ENCODE measurements at places on chromosomes 2 and 18. TPM values are rescaled to one million over a fixed set of nuclear protein-coding genes. Genes with fewer than 3 reads are reported as not detected.

GRCh38 chr18:13051950-13052349, 60.8 kb downstream of the CEP192 start:
- peak; percentile 61 for DNase-seq

DNA sequence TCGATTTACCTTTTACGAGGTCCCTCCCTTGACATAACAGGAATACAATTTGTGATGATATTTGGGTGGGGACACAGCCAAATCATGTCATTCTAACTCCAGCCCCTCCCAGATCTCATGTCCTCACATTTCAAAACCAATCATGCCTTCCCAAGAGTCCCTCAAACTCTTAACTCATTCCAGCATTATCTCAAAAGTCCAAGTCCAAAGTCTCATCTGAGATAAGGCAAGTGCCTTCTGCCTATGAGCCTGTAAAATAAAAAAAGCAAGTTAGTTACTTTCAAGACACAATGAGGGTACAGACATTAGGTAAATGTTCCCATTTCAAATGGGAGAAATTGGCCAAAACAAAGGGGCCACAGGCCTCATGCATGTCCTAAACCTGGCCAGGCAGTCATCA, 381.1 kb downstream of the PIK3C3 start:
- no peak for DNase-seq

- DNase-seq, result no peak
Measured at GRCh38 chr2:73489053-73489452, 103.4 kb downstream of the ALMS1 start.

- no peak for DNase-seq
Measured at GRCh38 chr2:134395779-134396178, 141.9 kb downstream of the MGAT5 start.

DNA sequence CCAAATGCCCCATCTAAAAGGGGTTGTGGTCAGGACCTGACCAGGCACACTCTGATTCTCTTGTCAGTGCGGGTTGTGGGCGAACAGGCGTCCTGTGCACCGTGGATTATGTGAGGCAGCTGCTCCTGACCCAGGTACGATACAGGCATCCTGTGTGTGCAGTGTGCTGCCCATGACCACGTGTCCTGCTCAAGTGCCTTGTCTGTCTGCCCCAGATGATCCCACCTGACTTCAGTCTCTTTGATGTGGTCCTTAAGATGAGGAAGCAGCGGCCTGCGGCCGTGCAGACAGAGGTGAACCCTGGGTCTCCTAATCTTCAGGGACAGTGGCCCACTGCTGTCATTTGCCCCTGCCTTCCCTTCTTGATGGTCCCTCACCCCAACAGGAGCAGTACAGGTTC, 14.6 kb downstream of the PTPN18 start:
- DNase-seq, result no peak

DNA sequence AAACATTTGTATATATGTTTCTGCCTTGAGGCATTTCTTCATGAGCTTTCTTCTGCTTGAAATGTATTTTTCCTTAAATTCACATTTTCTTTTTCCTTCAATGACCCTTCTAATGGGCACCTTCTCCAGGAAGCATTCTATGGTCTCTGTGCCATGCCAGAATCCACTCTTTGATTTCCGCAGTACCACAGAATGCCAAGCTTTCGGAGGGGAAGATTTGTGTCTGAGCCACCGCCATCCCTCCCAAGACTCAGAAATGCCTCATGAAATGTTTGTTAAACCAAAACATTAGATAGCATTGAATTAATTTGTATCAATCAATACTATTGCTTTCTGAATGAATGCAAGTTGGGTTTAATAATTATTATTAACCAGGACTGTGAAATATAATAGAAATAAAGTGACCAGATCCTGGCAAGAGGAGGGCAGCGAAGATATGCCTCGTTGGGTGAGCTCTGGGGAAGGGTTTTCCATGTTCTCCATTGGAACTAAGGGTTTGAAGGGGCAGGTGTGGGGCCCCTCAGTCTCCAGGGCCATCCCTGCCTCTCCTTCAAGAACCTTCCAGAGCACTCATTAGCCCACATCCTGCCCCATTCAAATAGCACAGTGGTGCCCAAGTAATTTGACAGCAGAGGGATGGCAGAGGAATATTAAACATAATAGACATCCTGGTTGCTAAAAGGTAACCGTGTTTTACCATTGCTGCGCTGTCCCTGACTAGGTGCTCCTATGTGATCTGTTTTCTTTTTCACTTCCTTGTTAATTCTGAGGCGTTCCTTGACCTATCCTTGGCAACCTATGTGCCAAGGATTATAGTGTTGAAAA, 189.6 kb downstream of the MYCN start:
- DNase-seq, result no peak

- no peak for DNase-seq
Measured at GRCh38 chr2:67904566-67904965, 158.2 kb downstream of the C1D start.

GRCh38 chr2:221641181-221641871, 69.2 kb upstream of the EPHA4 start:
- peak; percentile 94 for DNase-seq

DNA sequence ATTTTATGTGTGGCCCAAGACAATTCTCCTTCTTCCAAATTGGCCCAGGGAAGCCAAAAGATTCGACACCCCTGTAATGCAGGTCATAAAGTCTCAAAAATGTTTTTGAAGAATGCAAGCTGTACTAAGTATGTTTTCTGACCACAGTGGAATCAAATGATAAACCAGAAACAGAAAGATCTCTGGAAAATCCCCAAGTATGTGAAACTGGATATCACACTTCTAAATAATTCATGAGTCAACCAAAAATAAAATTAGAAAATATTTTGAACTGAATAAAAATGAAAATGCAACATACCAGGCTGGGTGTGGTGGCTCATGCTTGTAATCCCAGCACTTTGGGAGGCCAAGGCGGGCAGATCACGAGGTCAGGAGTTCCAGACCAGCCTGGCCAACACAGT, 34.1 kb upstream of the UBE2F start:
- no peak for DNase-seq

- DNase-seq, result no peak
Measured at GRCh38 chr2:124151691-124152090, 126.6 kb downstream of the CNTNAP5 start.

- DNase-seq, result no peak
Measured at GRCh38 chr18:45241982-45242565, 373.2 kb upstream of the SLC14A2 start.

- no peak for DNase-seq
Measured at GRCh38 chr2:240280621-240281020, 140.2 kb upstream of the OTOS start.

DNA sequence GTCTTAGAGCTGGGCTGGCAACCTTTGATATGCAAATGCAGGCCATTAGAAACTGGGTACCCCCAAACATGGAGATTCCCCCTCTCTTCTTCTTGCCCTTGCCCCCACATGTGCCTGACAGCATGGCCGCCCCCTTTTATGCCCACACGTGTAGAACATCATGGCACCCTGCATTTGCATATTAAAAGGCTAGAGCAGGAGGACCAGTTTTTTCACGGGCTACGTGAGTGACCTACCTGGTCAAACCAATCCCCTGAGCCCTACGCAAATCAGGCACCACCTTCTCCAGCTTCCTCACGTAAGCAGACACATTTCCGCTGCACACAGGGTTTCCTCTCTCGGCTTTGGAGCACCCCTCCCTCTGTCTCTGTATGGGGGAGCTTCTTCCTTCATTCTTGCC, 110.9 kb upstream of the COPS8 start:
- DNase-seq, result no peak

DNA sequence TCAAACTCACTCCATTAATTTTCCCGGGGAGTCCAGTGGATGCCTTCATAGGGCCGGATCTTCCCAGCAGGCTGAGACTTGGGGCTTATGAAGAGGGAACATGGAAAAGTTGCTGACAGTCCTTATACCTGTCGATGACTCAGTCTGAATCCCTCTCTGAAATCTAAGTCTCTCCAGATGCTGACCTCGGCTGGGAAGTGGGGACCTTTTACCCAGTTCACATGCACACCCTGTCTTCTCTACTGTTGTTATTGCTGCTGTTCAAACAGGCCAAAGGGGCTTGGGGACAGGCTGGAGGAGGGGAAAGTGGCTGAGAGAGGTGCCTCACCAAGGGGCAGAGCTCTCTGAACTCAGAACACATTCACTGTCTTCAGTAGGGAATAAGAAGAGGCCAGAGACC, 4.1 kb upstream of the TNP1 start:
- DNase-seq, result no peak

- DNase-seq, result no peak
Measured at GRCh38 chr18:7635948-7636347, 68.8 kb downstream of the PTPRM start.

DNA sequence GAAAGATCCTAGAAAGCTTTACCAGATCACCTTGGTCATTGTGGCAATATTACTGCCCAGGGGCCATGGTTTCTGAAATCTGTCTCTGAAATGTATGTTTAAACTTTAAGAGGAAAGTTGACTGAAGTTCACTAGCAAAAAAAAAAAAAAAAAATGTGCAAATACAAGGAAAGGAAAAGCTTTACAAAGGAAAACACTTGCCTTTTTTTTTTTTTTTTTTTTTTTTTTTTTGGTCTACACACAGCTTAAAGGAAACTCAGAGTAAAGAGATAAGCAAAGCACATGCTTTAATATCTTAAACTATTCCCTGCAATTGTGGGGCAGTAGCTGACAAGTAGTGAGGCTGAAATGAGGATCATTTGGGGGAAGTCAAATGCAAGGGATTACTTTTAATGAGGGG, 174.2 kb upstream of the EPAS1 start:
- peak; percentile 76 for DNase-seq

DNA sequence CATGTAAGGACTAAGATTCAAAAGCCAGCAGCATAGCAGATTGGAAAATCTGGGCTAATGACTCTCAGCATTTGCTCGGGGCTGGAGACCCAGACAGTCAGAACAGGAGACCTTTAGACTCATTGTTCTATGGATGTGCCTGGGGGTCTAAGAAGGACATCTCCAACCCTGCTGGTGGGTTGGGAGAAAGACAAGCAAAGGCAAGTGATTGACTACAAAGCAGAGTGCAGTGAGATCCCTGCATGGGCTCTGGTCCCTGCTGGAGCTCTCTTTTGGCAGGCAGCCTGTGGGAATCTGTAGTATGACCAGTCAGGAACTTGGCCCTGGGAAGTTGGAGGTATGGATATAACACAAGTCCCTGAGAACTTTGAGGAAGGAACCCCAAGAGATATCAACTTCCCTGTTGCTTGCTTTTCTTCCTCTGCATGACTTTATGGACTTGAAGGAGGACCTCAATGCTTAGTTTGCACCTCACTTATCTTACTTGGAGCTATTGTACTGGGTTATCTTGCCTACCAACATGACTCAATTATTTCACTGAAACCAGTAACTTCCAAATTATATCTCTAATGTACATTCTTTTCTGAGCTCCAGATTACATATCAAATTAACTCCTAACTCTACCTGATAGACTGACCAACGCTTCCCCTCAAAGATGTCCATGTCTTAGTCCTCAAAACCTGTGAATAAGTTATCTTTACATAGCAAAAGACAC, 236.0 kb downstream of the CYRIA start:
- DNase-seq, result no peak

DNA sequence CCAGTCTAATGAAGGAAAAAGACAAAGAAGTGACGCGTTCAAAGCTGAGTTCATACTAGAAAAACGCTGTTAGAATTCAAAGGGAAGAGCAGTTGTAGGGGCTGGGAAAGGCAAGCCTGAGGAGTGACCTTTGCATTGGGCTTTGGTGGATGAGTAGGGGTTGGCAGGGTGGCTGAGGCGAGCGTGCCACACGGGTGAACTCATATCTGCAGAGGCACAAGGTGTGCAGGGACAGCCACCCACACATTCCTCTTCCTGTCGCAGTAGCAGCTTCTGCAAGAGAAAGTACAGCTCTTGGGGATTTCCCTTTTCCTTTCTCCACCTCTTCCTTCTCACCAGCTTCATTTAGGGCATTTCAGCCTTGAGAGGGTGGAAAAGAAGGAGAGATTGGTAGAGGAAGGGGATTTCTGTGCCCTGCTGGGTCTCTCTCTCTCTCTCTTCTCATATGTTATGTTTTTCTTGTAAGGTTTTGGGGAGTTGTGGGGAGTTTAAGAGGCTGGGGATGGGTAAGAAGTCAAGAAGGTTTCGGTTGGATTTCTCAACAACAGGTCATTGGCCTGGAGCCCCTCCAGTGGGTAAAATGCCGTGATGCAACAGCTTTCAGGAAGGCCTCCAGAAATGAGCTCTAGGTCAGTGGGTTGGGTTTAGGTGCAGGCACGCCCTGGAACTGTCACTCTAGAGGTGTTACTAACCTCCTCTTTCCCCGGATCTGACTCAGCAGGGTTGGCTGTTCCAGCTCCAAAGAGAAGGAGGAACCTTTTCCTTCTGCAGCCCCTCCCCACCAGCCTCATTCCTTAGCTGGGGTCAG, 40.1 kb downstream of the ODC1 start:
- DNase-seq, result peak; percentile 43

GRCh38 chr2:8592736-8593135, 89.1 kb upstream of the ID2 start:
- DNase-seq, result no peak

DNA sequence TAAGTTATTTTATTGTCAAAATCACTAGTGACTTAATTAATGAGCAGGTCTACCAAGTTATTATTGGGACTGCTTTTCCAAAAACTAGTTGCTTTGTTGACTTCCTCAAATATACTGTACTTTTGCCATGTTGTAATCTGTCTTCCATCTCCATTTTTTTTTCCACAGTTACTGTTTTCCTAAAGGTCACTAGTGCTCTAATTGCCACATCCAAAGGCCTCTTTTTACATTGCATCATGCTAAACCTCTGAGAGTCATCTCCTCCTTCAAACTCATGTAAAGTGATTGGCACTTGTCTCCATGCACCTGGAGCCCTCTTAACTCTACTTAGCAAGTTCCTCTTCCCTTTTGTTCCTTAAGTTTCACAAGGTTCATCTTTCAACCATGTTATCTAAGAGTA, 11.8 kb downstream of the PMAIP1 start:
- DNase-seq, result no peak

DNA sequence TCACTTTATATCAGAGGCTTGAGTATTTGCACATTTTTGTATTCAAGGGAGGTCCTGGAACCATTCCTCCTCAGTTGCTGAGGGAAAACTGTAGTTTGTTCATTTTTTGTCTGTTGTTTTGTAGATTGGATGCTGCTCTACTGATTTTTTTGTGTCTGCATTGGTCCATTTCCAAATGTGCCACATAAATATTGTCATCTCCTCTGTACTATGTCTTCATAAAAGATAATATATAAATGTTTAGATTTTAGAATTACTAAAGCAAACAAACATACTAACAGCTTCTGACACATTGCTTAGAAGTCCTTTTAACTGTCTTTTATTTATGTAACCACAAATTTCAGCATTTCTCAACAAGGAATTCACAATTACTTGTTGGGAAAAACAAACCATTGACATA, 356.8 kb downstream of the PLCL1 start:
- DNase-seq, result no peak

- DNase-seq, result no peak
Measured at GRCh38 chr2:231360881-231361371, 34.6 kb upstream of the B3GNT7 start.

Gene HPCAL1
- 67.3 TPM for polyA plus RNA-seq

Gene RNU2-63P
- 60.5 TPM for polyA plus RNA-seq

Gene DAW1
- 1.2 TPM for polyA plus RNA-seq

Gene SERPINB8
- 11.9 TPM for polyA plus RNA-seq

Gene PID1
- polyA plus RNA-seq, result not detected

Gene INHA
- polyA plus RNA-seq, result 0.10 TPM

Gene MROH2A
- not detected for polyA plus RNA-seq

Gene GAREM2
- polyA plus RNA-seq, result 3.7 TPM

Gene RAPGEF4
- 7.2 TPM for polyA plus RNA-seq

Gene RBM44
- 0.14 TPM for polyA plus RNA-seq

Gene RNPEPL1
- 47.3 TPM for polyA plus RNA-seq
